ENCODE measurements at places on chromosomes 13 and 19.

GRCh38 chr13:41054919-41055619 lies 6.2 kb upstream of the WBP4 start:
- DNase-seq: no peak

GRCh38 chr19:42271045-42271419 lies 2.0 kb downstream of the CIC start:
- no peak for DNase-seq

GRCh38 chr13:80979035-80979641 lies 638.2 kb upstream of the SPRY2 start:
- no peak for DNase-seq

GRCh38 chr19:6707011-6707657 lies 13.3 kb downstream of the C3 start:
- DNase-seq: no peak

- no peak for DNase-seq
These were observed 222.4 kb downstream of the UQCRFS1 start for GRCh38 chr19:28990522-28990921.

GRCh38 chr19:1155352-1156304 lies 18.4 kb downstream of the SBNO2 start:
- no peak for DNase-seq

DNA sequence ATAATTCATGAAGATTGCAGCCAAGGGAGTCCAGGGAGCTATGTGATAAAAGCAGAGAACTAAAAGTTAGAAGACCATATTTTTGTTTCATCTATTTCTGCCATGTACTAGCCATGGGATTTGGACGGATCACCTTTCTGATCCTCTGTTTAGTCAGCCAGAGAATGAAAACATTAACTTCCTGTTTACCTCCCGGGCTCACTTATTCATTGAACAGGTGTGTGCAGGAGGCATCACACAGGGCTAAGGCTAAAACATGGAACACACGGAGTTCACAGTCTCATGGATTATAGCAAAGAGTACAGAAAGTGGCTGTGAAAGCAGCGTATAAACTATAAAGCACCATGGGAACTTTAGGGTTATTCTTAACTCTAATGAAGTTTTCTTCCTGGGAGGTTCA lies 96.8 kb downstream of the GPR12 start:
- DNase-seq: no peak

GRCh38 chr13:22836475-22836874 lies 344.3 kb upstream of the SGCG start:
- no peak for DNase-seq

DNA sequence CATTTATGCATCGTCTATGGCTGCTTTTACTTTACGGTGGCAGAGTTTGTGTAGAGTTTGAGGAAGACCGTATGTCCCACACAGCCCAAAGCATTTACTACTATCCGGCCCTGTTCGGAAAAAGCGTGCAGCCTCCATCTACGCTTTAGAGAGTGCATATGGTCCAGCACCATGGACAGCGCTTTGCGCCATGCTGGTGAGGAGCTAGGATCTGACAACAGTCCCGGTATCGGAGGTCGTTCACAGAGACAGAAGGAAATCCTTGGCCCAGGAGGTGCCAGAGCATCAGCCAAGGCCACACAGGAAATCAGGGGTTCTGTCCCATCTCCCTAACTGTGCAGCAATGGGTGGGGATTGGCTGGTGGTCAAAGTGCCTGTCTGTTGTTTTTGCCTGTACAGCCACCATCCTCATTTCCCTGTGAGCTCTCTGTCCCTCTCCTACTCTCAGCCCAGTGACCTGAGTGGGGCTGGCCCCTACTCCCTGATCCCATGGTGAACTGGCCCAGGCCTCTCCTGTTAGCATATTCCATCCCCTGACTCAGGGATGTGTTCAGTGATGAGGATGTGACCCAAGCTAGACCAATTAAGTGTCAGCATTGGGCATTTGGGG lies 16.2 kb upstream of the PRODH2 start:
- DNase-seq: peak; percentile 39

DNA sequence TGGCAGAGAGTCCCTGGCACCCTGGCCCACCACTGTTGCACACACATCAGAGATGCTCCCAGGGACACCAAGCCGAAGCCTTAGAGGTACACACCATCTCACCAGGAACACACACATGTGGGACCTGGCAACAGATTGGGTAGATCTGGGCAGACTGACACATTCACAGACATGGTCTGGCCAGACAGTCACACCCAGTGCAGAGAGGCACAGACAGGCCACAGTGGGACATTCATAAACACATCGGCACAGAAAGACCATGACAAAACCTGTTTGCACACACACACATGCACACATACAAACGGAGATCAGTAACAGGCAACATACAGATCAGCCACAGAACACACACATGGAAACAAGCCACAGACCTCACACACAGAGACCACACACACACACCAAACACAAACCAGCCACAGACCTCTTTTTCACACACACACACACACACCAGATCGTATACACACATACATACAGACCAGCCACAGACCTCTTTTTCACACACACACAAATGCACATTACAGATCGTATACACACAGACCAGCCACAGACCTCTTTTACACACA lies 6.3 kb upstream of the JUNB start:
- DNase-seq: no peak

GRCh38 chr19:47507924-47508553 lies 6.8 kb downstream of the NAPA start:
- no peak for DNase-seq

DNA sequence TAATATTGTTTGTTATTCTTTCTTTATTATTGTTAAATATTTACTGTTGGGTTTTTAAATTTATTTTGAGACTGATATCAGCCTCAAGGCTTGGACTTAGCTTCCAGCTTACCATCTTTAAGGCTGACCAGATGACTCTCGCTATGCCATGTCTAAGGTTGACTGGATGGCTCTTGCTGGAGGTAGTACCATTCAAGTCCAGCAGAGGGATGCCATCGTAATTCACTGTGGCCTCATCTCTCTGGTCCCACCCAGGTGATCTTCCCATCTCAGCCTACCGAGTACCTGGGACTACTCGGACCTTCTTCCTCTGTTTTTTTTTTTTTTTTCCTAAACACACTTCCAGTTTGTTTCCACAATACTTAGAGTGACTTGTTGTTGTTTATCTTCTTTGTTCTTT lies 41.7 kb upstream of the ZNF91 start:
- DNase-seq: no peak

DNA sequence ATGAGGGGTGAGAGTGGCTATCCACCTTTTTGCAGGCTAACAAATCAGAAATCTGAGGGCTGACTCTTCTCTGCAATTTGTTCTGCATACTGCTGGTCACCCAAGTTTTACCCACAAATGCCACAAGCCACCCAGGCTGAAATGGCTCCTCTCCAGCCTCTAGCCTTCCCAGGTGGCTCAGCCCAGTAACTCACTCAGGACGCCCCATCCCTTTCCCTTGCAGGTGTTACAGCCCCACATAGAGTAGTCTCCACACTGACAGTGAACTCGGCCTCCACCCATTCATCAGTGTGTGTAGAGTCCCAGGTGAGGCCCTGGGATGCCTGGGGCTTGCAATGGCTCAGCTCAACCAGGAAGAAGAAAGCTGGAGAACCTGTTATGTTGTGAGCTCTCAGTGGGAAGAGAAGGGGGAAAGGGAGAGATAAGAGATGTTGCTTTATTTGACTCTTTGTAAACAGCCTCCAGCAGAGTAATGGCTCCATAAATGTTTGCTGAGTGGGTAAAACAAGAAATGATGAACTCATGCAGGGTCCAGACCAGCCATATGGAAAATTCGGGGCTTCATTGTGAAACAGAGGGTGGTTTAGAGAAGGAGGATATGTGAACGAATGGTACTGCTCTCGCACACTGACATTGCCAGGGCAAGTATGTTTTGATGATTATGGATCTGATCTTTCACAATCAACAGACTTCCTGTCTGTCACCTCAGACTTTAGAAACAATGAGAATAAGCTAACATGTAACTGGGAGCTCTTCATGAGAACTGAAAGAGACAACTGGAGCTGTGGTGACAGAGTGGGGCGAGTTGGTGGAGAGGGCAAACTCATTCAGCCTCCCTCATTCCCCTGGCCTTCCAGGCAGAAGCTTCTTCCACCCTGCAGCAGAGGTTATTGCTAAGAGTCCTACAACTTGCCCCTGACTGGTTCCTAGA lies 74.2 kb upstream of the RFC3 start:
- no peak for DNase-seq

GRCh38 chr19:6807291-6807690 lies 34.8 kb downstream of the VAV1 start:
- no peak for DNase-seq

DNA sequence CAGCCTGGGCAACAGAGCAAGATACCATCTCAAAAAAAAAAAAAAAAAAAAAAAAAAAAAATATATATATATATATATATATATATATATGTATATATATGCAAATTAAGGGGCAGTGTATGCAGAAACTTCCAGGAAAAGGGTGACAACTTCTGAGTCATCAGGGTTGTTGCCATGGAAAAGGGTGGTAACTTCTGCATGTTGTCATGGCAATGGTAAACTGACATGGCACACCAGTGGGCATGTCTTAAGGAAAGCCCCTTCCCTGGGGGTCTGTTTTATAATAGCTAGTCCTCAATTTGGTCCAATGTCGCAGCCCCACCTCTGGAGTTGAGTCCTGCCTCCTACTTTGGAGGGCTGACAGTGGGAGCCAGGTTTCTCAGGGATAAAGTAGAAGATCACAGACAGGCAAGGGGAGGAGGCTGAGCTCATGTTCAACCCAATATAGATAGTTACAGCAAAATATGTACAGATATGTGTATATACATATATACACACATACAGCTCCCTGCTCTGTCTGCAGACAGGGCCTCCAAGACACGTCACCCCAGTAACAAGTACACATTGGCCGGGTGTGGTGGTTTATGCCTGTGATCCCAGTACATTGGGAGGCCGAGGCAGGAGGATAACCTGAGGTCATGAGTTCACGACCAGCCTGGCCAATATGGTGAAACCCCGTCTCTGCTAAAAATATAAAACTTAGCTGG lies 7.2 kb upstream of the FCHO1 start:
- DNase-seq: no peak

- peak; percentile 82 for DNase-seq
These were observed 11.9 kb upstream of the PRKD2 start for GRCh38 chr19:46728693-46729339.

- peak; percentile 77 for DNase-seq
These were observed at the start of gene VAV1 for GRCh38 chr19:6772028-6772865. Gene VAV1 (plus strand): TSS chr19:6772708. CDS start chr19:6772808, 100 bp downstream.

- no peak for DNase-seq
These were observed 28.3 kb downstream of the INSR start for GRCh38 chr19:7265963-7266362.

GRCh38 chr19:1457892-1458291 lies 8.0 kb downstream of the APC2 start:
- no peak for DNase-seq

DNA sequence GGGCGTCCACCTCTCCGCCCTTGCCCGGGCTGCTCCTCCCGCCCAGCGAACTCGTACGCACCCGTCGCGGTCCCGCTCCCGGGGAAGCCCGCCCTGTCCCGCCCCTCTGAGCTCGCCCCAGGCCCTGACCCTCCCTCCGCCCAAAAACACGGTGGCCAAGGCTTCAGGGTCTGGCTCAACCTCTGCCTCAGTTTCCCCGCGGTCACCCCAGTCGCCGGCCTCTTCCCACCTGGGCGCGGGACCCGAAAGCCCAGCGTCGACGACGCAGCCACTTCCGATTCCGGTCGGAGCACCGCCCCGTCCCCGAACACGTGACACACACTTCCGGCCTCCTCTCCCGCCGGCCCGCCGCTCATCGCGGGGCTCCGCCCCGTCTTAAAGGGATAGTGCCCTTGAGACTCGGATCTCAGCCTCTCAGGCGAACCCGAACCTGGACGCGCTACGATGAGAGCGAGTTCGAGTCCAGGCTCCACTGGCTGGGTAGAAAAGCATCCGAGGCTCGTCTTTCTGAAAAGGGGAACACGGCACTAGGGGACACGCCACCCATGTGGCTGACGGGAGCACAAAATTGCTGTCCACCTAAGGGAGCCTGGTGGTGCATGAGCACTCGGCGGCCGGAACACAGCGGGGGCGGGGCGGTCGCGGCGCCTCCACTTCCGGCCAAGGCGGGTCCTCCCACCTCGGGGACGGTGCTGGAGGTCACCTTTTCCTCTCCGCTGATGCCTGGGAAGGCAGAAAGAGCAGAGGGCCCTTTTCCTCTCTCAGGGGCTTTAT lies at the start of gene C19orf25:
TSS of gene C19orf25 (minus strand) at position 282 of the 774 bp plus-strand sequence. CDS start 312 bp downstream, outside the sequence.
- DNase-seq: peak; percentile 94

DNA sequence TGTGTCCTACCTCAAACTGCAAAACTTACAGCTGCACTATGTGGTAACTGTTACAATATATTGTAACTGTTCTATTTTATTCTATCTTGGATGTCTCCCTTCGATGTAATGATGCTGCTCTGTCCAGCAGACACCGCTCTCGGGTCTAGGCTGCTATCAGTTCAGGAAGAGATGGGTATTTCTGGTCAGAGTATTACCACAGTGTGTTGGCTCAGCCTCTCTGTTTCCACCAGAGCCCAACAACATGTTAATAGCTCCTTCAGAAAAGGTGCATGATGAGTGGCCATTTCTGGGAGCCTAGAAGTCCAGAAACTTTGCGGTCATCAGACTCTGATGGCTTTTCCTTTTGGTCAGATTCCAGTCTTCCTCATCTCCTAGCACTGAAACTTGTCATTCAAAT lies 35.9 kb upstream of the IGFL1 start:
- DNase-seq: no peak

DNA sequence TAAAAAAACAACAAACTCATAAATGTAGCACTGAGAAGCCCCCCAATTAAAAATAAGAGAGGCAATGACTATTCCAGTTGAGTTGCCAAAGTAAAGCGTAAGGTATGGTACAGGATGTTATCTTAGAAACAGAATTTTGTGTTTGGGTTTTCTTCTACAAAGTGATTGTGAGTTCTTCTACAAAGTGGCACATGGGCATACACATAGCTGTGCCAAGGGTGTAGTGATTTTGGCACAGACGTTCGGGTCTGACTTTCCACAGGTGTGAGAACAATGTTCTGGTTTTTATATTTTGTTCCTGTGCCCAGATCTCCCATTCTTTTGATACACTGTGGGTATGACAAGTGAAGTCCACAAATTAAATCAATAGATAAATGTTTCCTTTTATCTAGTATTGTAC lies 190.1 kb upstream of the CSNK1A1L start:
- DNase-seq: no peak

- DNase-seq: no peak
These were observed 708 bp upstream of the ERCC1 start for GRCh38 chr19:45424191-45425058.

DNA sequence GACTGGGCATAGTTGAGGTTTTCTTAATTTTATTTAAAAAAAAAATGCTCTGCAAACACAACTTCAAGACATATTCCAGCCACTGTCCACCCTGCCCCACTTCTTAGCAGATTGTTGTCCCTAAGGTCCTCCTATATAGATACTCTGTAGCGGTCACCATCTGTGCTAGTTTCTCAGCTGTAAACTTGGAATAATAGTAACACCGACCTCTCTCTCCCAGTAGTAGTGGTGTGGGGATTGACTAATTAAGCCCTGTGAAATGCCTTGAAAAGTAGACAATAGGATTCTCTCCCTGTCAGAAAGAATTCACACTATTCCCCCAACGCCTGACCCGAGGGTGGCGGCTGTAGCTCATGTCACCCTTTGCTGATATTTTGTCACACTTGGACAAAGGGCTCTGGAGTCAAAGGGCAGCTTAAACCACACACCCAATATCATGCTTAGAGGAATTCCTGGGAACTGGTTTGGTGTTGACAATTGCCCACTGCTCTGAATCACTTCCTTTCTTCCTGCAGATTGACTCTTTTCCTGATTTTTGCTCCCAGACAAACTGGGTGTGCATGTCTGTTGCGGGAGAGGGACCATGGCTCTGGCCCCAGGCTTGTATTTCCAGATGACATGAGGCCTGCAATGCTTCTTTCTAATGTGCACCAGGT lies 9.2 kb upstream of the SERP2 start:
- no peak for DNase-seq
